Naive thymus-derived CD8-positive, alpha-beta T cell (primary cell): ENCODE measurements at places on chromosomes 16 and 17. TPM values are rescaled to one million over a fixed set of nuclear protein-coding genes. Genes with fewer than 3 reads are reported as not detected.

The CES5A gene
- total RNA-seq, result not detected

The PPY gene
- not detected for total RNA-seq

The CALCOCO2 gene
- 135 TPM for total RNA-seq

The ITGAX gene
- 0.88 TPM for total RNA-seq

The KRTAP9-8 gene
- not detected for total RNA-seq

The RSKR gene
- total RNA-seq, result 27.3 TPM

The MYH2 gene
- total RNA-seq, result not detected

The B4GALNT2 gene
- 0.05 TPM for total RNA-seq

The ERN2 gene
- not detected for total RNA-seq

The FBXO39 gene
- total RNA-seq, result 0.29 TPM

The CALB2 gene
- not detected for total RNA-seq

The SLC5A10 gene
- total RNA-seq, result not detected

The CDT1 gene
- 0.74 TPM for total RNA-seq

The PALB2 gene
- 19.0 TPM for total RNA-seq

The NOD2 gene
- 0.49 TPM for total RNA-seq

The NOS2 gene
- total RNA-seq, result 0.41 TPM

The USP43 gene
- not detected for total RNA-seq

The ADAMTS18 gene
- not detected for total RNA-seq

The NPIPA3 gene
- 2.0 TPM for total RNA-seq

The HOXB6 gene
- not detected for total RNA-seq

The ESRP2 gene
- 0.36 TPM for total RNA-seq

The MMP28 gene
- 15.2 TPM for total RNA-seq

The KCNAB3 gene
- 19.4 TPM for total RNA-seq

The METRNL gene
- 4.6 TPM for total RNA-seq

The DNAH2 gene
- total RNA-seq, result not detected

The PPM1E gene
- not detected for total RNA-seq

The GEMIN4 gene
- total RNA-seq, result 41.0 TPM

The SNX20 gene
- 38.3 TPM for total RNA-seq

The MILR1 gene
- total RNA-seq, result not detected

The KRT9 gene
- not detected for total RNA-seq

The KRTAP2-3 gene
- total RNA-seq, result not detected

The SEC14L5 gene
- total RNA-seq, result not detected

The CDH13 gene
- total RNA-seq, result not detected

The FDXR gene
- 10.7 TPM for total RNA-seq

The KCNH6 gene
- not detected for total RNA-seq

The PRAC1 gene
- total RNA-seq, result not detected

The SEPTIN1 gene
- total RNA-seq, result 222 TPM

The C17orf67 gene
- 8.0 TPM for total RNA-seq

The CD300H gene
- total RNA-seq, result not detected

The ZNF652 gene
- 56.5 TPM for total RNA-seq

The MT3 gene
- 3.1 TPM for total RNA-seq

The MYH1 gene
- total RNA-seq, result not detected

The LGALS9B gene
- not detected for total RNA-seq

The C16orf92 gene
- total RNA-seq, result not detected

The TNFSF13 gene
- 3.0 TPM for total RNA-seq

The PIPOX gene
- 7.3 TPM for total RNA-seq

The STARD3 gene
- total RNA-seq, result 154 TPM

The NECAB2 gene
- total RNA-seq, result not detected

The NPIPA2 gene
- 4.3 TPM for total RNA-seq

The TAOK2 gene
- 42.6 TPM for total RNA-seq

The CCDC40 gene
- 4.8 TPM for total RNA-seq
